ENCODE measurements at places on chromosomes 7 and 10. TPM values are rescaled to one million over a fixed set of nuclear protein-coding genes. Genes with fewer than 3 reads are reported as not detected.

DNA sequence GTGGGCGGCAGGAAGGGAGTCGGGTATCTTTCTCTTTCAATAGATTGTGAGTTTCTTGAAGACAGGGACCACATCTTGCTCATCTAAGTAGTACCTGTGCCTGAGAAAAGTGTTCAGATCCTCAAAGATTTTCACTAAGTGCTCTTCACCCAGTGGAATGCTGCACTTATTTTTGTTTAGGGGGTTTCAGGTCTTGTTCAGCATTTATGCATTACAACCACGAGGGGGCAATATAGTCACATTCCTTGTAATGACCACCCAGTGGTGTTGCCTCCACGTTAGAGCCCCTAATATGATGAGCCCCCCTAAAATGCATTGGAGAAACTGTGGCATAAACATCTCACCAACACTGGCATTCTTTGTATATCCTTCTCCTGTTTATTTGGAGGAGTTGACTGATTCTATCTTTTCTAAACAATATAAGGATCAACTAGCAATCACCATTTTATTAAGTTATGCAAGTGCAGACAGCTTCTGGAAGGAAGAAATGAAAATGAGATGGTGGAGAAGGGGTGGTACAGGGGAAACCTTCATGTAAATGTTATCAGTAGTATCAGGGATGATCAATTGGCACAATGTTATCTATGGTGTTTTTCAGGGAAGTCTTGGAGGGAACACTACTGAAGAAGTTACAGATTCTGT is 3.1 kb upstream of the PAPSS2 start:
- DNase-seq, result no peak

DNA sequence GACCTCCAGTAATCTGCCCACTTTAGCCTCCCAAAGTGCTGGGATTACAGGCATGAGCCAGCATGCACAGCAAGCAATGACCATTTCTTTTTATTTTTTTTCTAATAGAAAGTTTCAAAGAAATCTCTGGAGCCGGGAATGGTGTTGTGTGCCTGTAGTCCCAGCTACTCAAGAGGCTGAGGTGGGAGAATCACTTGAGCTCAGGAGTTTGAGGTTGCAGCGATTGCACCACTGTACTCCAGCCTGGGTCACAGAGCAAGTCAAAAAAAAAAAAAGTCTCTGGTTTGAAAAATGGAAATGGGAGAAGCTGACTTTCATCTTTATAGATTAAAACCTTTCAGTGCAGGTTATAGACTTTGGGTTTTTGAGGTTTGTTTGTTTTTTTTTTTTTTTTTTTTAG is 44.8 kb upstream of the KMT2E start:
- no peak for DNase-seq

The PARD3 gene
- 51.2 TPM for total RNA-seq

DNA sequence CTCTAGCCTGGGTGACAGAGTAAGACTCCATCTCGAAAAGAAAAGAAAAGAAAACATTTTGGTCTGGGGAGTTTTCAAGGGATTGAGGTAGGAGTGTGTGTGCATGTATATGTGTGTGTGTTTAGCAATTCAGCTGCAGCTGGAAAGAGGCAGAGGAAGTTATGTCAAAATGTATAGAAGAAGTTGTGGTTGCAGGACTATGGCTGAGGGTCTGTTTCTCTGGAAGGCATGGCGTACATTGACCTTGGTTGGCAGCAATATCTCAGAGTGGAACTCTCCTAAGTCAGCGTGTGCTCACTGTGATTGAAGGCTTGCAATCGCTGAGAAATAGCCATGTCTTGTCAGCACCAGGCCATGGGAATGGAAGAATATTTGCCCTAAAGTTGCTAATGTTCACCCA is 28.6 kb upstream of the RHBDD2 start:
- no peak for DNase-seq

GRCh38 chr7:19118636-19119371 is 1.4 kb upstream of the TWIST1 start:
- peak; percentile 6 for DNase-seq

Measured in neural crest cell (in vitro differentiated cells).